ENCODE measurements at places on chromosomes 1 and 21.
A peak's percentile ranks its signal among the peaks of the same experiment; 100 is the strongest.

- peak overlapping the region; percentile 6 for H3K4me3 ChIP-seq
- peak overlapping the region; percentile 46 for H3K27ac ChIP-seq
- peaks cover 20% of the 10 kb centered on the region for H3K4me1 ChIP-seq
- peak; percentile 48 for DNase-seq
- no peaks in the 10 kb centered on the region for H3K36me3 ChIP-seq
Measured at GRCh38 chr1:170162459-170163246, 16.9 kb downstream of the NTMT2 start.

DNA sequence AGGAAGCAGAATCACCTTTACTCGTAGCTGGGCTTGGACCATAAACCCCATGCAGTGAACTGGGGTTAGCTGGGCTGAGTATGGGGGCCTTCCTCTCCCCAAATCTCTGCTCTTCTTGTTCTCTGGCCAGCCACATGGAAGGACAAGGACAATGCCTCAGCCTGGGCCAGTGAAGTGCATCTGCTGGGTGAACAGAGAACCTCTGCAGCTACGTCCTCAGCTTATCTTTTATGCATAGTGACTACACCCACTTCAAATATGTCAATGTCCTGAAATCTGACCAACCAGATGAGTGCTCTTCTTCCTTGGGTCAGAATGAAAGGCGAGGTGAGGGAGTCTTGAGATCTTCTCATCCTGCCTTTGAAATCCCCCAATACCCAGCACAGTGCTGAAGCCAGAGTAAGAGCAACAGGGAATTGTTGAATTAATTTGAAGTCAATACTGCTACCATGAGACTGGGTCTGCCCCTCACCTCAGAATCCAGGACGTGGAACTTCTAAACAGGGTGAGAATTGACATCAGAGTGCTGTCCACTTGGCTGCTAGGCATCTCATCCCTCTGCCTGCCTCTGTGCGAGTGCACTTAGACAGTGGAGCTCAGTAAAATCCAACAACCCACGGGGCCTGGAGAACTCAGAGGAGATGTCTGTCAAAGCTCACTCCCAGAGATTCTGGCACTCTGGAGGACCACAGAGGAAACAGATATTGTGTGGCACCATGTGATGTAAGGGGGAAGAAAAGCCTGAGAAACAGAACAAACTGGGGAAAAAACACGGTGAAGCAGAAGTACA lies 99.0 kb downstream of the IER5 start:
- H3K27ac ChIP-seq: no peak overlapping the region
- no peaks in the 10 kb centered on the region for H3K27me3 ChIP-seq
- no peaks in the 10 kb centered on the region for H3K36me3 ChIP-seq
- H3K4me1 ChIP-seq: peaks cover 4% of the 10 kb centered on the region
- no peak overlapping the region for H3K4me3 ChIP-seq
- no peak for DNase-seq

DNA sequence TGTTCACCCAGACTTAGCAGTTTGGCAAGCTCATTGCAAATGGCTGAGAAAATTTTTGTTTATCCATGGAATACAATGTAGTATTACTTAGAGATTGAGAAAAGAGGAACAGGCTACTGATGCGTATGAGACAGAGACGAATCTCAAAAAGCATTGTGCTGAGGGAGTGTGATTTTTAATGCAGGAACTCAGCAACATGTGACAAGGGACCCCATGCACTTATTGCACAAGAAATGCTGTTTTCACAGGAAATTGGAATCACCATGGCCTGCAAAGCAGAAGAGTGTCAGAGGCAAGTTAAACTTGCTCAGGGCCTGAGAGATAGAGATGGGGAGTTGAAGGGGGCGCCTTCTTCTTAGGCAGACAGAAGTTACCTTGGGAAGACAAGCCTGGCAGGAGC lies 32.6 kb upstream of the TLR5 start:
- no peaks in the 10 kb centered on the region for H3K4me1 ChIP-seq
- no peak for DNase-seq
- H3K36me3 ChIP-seq: no peaks in the 10 kb centered on the region
- H3K27me3 ChIP-seq: no peaks in the 10 kb centered on the region
- H3K27ac ChIP-seq: no peak overlapping the region

DNA sequence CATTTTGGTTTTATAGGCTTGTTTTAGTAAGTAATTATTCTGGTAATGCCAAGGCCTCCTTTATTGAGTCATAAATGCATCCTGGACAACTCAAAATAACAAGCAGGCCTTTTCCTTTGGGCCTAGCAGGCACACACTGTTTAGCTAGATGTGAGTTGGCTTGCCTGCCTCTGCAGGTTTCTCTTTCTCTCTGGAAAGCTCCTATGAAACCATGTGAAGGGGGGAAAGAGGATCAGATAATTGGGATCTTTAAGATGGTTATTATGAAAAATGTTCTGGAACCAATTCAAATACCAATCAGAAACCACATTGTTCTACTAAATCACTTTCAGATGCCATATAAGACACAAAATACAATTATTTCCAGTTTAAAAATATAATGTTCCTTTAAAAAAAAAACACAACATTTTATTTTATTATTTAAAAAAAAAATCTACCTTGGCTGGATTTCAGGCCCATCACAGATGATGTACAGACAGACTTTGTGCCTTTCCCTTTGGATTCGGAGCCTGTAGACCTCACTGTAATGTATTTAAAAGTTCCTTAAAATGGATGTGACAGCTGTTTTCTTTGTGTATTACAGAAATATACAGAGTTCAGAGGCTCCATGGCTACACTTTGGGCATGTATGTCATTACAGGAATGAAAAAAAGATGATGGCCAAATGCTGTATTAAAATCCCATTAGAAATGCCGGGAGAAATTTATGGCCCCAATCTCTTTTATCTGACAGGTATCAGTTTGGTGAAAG lies 80.2 kb downstream of the NTMT2 start:
- H3K4me1 ChIP-seq: peaks cover 26% of the 10 kb centered on the region
- no peaks in the 10 kb centered on the region for H3K27me3 ChIP-seq
- H3K4me3 ChIP-seq: no peak overlapping the region
- H3K36me3 ChIP-seq: no peaks in the 10 kb centered on the region

- DNase-seq: no peak
- H3K27ac ChIP-seq: no peak overlapping the region
- no peaks in the 10 kb centered on the region for H3K36me3 ChIP-seq
- peaks cover 13% of the 10 kb centered on the region for H3K27me3 ChIP-seq
- H3K4me1 ChIP-seq: no peaks in the 10 kb centered on the region
Measured at GRCh38 chr1:3461934-3462275, 7.4 kb downstream of the ARHGEF16 start.

- H3K4me3 ChIP-seq: no peak overlapping the region
- no peak for DNase-seq
- H3K36me3 ChIP-seq: no peaks in the 10 kb centered on the region
- H3K27ac ChIP-seq: no peak overlapping the region
Measured at GRCh38 chr1:166679369-166679768, 159.9 kb upstream of the POGK start.

GRCh38 chr1:230778916-230779590 lies 31.9 kb downstream of the CAPN9 start:
- H3K4me3 ChIP-seq: no peak overlapping the region
- no peak for DNase-seq
- no peaks in the 10 kb centered on the region for H3K4me1 ChIP-seq
- no peaks in the 10 kb centered on the region for H3K27me3 ChIP-seq
- no peaks in the 10 kb centered on the region for H3K36me3 ChIP-seq

- peaks cover 78% of the 10 kb centered on the region for H3K36me3 ChIP-seq
- no peaks in the 10 kb centered on the region for H3K27me3 ChIP-seq
- DNase-seq: peak; percentile 32
- no peak overlapping the region for H3K27ac ChIP-seq
- H3K4me3 ChIP-seq: no peak overlapping the region
- no peaks in the 10 kb centered on the region for H3K4me1 ChIP-seq
Measured at GRCh38 chr1:28208818-28209441, 23.9 kb downstream of the DNAJC8 start.

GRCh38 chr1:230713547-230713914 lies 391 bp downstream of the AGT start:
- peak overlapping the region; percentile 39 for H3K4me3 ChIP-seq
- DNase-seq: no peak
- H3K36me3 ChIP-seq: no peaks in the 10 kb centered on the region
- no peaks in the 10 kb centered on the region for H3K27me3 ChIP-seq

Measured in tibial artery (tissue), 4 donors.